Activated T-cell treated with anti-CD3 and anti-CD28 coated beads, Interleukin-2, amount 50 U/mL, for 1 hour (primary cell): ENCODE measurements at places on chromosomes 4 and X.

DNA sequence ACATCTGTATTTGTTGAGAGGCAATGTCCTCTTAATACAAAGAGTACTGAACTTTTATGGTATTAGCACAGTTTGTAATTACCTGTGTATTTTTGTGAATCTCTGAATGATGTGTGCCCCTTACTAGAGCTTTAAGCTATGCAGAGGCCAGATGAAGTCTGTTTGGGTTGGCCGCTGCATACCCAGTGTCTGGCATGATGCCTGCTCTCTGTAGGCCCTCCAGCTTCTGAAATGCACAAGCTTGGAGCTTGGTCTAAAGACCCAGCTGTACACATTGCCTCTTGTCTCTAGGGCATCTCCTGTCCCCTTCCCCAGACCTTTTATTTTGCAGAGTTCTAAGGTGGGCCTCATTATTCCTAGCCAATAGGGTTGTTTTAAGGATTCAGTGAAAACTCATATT is 68.6 kb downstream of the CDS1 start:
- DNase-seq = no peak

DNA sequence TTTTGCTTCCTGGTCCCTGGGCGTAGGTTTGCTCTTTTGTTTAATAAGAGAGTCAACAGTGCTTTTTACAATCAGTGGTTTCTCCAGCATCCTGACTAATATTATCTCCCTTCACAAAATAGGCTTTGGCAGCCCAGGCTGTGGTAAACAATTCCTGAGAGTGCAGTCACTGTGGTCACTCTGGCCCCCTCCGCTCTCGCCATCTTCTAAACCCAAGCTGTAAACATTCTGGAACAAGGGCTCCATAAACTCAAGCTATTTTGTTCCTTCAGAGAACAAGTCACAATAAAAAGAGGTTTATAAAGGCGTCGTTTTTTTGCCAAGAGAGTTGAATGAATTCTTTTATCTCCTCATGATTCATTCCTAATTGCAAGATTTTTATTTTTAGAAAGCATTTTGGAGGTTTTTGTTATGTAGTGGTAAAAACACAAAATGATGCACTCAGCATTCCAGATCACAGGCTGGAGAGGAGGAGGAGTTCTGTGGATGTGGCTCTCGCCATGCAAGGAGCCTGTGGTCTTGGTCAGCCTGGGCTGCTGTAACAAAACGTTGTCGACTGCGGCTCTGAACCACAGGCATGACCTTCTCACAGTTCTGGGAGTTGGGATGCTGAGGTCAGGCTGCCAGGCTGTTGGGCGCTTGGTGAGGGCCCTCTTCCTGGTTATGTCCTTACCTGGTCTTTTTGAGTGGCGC is 486.4 kb upstream of the FAT1 start:
- DNase-seq = no peak

- DNase-seq = no peak
Measured at GRCh38 chr4:118765399-118765798, 70.5 kb downstream of the SEC24D start.

- no peak for DNase-seq
Measured at GRCh38 chr4:1802151-1802715, 9.1 kb downstream of the FGFR3 start.

- DNase-seq = no peak
Measured at GRCh38 chr4:11155208-11155867, 273.4 kb downstream of the HS3ST1 start.

- peak; percentile 58 for DNase-seq
Measured at GRCh38 chrX:120365320-120365719, 3.4 kb downstream of the ATP1B4 start.

- no peak for DNase-seq
Measured at GRCh38 chr4:17168571-17168970, 270.1 kb upstream of the LDB2 start.

- no peak for DNase-seq
Measured at GRCh38 chr4:76905521-76905920, 7.6 kb upstream of the SOWAHB start.

DNA sequence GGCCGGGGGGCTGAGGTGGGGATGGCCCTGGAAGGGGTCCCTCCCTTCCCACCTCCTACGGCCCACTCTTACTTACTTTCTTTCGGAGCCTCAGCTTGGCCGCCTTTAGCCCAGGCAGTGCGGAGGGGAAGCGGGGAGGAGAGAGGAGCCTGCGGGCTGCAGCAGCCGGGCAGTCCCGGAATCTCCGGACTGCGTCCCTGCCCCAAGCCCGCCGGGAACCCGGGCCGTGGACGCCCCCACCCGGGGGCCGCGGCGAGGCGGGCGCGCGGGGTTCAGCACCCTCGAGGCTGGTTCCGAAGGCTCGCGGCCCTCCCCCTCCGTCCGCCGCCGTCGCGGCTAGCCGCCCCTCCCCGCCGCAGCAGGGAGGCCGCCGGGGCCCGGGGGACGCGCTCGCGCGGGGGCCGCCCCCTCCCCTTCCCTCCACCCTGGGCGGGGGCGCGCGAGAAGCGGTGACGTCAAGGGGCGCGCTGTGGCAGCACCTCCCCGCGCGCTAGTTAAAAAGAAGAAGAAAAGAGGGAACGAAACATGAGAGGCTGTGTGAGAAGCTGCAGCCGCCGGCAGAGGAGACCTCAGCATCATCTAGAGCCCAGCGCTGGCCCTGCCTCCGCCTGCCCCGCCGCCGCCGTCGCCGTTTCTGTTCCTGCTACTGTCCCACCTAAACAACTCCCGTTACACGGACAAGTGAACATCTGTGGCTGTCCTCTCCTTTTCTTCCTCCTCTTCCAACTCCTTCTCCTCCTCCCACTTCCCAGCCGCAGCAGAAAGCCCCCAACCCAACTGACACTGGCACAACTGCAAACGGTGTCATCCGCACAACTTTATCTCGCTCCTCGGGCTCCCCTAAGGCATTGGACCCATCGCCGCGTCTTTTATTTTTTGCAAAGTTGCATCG is at the start of gene HHIP:
TSS of gene HHIP (plus strand) at position 526 of the 892 bp plus-strand sequence. CDS start 520 bp downstream, outside the sequence.
- DNase-seq = peak; percentile 24

- DNase-seq = no peak
Measured at GRCh38 chrX:115549008-115549407, 12.0 kb upstream of the PLS3 start.

DNA sequence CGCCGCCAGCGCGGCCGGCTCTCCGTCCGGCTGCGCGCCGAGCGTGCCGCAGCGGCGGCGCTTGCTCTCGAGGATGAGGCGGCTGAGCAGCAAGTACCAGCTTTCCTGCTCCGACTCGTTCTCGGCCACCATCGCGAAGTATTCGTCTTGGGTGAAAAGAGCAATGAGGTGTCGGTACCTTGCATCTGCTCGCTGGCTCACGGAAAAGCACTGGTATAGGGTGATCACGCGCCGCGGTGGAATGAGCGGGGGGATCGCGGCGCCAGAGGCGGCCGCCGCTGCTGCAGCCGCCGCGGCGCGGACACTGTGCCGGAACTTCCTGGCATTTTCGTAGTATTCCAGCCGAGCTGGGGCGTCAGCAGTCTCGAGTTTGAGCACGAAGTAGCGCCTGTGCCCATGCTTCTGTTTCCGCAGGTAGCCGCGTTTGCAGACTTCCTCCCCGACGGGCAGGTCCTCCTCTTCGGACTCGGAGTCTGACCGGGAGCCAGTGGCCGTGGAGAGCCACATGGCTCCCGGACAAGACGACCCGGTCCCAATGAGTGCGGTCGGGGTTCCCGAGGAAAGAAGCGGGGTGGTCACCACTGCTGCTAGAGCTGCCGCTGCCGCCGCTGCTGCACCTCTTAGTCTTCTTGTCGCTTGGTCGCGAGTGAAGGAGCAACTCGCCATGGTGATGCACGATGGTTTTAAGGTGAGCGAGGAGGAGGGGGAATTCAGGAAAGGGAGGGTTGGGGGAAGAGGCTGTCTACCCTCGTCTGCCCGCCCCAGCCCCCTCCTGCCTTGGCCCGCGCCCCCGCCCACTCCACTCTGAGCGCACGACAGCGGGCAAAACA is 469 bp downstream of the IRS4 start:
- DNase-seq = no peak

GRCh38 chr4:72377491-72378194 is 191.4 kb downstream of the ADAMTS3 start:
- DNase-seq = no peak

- no peak for DNase-seq
Measured at GRCh38 chr4:14943749-14944148, 58.5 kb upstream of the CPEB2 start.

- DNase-seq = no peak
Measured at GRCh38 chr4:145909773-145910172, 28.9 kb downstream of the ZNF827 start.

DNA sequence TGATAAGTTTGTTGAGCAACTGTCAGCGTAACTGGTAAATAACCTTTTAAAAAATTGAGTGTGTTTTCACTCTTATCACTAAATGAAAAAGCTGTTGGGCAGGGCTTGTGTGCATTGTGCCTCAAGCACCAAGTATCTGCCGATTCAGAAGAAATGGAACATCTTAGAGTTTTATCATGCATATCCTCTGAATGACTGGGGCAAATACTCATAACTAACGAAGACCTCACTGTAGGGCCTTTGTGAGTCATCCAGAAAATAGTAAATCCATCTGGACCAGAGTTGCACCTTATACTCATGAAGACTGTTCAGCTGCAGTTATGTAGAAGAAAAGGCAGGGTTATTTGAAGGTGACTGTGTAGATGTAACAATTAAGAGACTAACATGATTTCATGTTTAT is 222.1 kb downstream of the CAMK2D start:
- no peak for DNase-seq

- no peak for DNase-seq
Measured at GRCh38 chrX:36957425-36958328, 50.5 kb upstream of the FAM47C start.

DNA sequence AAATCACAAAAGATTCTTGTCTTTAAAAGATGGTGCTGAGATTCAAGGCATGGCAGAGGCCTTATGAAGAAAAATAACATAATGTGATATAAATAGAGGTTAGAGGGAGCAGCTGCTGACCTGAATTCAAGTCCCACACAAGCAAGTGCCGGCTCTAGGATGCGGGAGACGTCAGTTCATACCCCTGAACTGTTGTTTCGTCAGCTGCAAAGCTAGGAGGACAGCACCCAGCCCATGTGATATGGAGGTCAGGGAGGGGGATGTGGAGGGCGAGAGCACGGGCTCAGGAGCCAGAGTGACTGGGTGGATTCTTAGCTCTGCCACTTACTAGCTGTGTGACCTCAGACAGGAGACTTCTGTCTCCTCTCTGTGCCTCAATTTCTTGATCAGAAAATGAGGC is 77.9 kb downstream of the JAKMIP1 start:
- no peak for DNase-seq

GRCh38 chr4:182874304-182874751 is 42.9 kb downstream of the DCTD start:
- DNase-seq = no peak

- no peak for DNase-seq
Measured at GRCh38 chr4:2732526-2732925, 23.6 kb downstream of the TNIP2 start.

- peak; percentile 50 for DNase-seq
Measured at GRCh38 chrX:153900831-153901752, 3.4 kb upstream of the AVPR2 start.

DNA sequence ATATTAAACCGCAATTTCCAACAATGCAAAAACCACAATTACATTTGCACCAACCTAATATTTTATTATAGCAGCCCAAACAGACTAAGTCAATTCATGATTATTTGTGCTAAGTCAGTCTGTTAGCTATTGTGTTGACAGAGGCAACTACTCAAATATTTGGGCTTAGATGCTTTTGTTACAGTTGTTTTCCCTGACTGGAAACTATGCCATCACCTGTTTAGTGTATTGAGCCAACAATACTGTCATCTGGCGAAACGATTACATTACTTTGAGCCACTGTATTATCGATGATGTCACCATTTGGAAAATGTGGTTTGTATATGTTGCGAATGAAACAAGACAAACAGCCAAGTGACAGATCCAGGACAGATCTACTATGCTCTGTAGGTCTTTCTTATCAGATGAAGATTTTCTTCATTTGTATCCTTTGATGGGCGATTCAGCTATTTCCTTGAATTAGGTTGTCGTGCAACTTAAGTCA is 38.7 kb upstream of the INTS6L start:
- no peak for DNase-seq

DNA sequence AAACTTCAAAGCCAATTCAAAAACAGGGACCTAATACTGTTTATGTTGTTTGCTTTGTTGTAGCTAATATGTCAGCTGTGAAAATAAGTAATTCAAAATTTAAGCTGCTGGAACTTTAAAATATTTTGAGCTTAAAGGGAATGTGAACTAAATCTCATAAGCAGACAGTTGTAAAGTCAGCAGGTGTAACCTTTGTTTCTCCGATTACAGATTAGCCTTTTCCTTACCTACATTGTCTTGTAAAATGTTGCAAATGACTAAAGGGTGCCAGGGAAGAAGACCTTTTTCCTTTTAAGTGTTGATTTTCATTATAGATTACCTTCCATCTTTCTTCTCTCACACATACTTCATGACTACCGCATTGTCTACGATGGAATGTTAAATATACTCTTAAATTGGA is 405.1 kb downstream of the KCNIP4 start:
- DNase-seq = no peak

DNA sequence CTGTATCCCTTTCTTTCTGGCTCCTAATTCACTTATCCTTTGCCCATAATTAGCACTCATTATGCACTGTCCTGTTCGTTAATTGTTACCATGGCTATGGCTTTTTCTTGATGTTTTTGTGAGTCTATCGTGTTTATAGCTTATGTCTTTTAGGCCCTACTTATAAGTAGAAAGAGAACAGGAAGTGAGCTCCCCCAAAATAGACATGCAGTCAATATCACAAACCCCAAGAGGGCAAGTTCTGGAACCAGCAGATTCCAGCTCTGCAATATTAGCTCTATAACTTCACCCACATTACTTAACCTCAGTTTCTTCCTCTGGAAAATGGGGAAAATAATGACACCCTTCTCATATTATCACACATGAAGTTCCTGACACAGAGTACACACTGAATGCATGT is 7.4 kb upstream of the HS3ST1 start:
- DNase-seq = no peak

DNA sequence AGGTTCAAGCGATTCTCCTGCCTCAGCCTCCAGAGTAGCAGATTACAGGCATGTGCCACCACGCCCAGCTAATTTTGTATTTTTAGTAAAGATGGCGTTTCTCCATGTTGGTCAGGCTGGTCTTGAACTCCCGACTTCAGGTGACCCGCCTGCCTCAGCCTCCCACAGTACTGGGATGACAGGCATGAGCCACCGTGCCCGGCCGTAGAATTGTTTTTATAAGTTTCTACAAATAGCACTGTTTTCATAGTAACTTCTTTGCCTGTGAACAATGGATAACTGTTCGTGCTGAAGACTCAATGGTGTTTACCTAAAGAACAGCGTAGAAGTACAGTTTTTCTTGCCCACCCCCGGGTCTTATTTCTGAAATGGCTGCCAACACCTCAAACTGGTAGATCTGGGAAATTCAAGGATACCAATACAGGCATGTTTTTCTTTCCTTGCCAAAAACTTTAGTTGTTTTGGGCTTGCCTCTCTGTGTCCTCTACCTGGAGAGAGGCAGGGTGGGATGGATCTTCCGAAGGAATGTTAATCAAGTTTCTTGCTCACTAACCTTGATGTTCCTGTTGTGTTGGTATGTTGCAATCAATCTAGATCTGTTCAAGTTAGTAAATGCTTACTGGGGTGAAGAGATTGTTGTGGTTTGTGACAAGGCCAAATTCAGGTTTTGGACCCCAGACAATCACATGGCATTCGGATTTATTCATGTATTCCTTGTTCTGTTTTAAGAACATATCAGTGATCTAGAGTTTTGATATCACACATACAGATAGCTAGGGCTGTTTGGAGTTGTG is 2.8 kb upstream of the RUFY3 start:
- no peak for DNase-seq
